Mesendoderm (in vitro differentiated cells): ENCODE measurements at places on chromosomes 1 and 21.

GRCh38 chr1:203537806-203538464 lies 44.0 kb downstream of the OPTC start:
- DNase-seq = no peak

DNA sequence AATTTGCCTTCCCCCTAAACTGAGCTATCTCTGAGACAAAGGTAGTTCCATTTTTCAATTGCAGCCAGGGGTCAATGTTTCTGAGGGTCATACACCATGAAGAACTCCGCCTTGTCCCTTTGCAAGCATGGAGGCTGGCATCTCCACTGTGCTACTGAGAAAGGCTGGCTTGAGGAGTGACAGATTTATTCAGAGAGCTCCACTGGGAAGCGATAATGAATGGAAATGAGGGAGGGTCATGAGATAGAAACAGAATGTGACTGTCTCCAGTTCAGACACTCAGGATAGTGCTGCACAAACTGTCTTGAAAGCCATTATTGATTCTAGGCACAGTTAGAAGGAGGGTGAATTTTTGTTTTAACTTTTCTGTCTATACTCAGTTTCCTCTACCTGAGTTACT lies 197.5 kb downstream of the ZNF326 start:
- no peak for DNase-seq

- DNase-seq = no peak
Observed at GRCh38 chr1:145782272-145783099, 41.4 kb downstream of the RNF115 start.

DNA sequence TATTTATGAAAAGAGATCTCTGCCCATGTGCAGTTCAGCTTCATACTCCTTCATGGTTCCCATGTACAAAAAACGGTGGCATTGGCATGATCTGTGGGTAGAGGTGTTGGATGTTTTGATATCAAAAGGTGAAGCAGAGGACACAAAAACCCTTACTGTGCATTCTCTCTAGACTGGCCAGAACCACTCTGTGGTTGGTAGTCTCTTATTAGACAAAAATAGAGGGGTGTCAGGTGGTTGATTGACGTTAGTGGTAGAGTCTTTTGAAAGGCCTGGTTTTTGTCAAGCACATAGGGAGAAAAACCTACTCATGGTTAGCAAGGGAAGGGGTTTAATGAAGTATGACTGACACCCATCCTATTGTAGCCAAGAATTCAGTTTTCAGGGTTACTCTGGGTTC lies 400.0 kb upstream of the TMPRSS15 start:
- DNase-seq = no peak

DNA sequence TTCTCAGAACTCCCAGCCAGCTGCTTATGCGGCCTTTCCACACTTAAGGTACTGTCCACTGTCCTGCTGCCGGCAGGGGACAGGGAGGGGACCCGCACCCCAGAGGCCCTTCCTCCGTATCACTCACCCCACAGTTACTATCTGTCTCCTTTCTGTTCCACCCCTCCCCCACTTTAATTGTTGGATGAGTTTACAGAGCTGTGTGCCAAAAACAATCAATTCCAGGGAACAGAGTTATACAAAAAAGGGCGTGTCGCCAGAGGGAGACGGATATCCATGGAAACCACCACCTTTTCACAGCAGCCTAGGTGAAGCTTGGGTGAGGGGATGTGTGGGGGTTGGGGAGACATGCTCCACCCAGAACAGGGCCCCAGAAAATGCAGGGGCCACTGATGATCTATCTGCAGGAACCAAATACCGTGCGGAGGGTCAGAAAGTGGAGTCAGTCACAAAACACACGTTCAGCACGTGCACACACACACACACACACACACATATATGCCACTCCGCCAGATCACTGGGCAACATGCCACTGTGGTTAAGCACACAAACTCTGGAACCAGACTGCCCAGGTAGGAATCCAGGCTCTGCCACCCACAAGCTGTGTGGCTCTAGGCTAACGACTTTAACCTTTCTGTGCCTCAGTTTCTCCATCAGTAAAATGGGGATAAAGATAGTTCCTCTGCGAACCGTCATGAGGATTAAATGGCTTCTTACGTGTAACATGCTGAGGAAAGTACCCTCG lies 30.5 kb downstream of the CASZ1 start:
- DNase-seq = no peak

DNA sequence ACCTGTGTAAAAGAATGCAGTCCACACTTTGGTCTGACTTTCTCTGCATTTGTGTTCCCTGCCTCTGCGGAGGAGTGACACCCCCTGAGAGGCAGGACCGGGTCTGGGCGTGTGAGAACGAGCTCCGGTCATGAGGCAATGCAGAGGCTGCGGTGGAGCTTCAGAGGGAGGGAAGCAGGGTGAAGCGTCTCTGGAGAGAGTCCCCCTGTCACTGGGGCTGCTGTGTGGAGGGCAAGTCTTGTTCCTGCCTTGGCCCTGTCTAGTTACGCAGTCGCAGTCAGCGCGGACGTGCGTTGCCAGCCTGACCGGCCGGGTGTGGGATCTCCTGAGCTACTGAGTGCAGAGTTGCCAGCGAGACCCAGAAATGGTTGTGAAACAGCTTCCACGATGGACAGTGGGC lies 48.5 kb downstream of the BACE2 start:
- no peak for DNase-seq

GRCh38 chr1:234588386-234588785 lies 21.6 kb downstream of the IRF2BP2 start:
- DNase-seq = no peak
